ENCODE measurements at places on chromosomes 3 and 15.

- DNase-seq = no peak
These were observed 377.7 kb downstream of the IL20RB start for GRCh38 chr3:137335478-137335877.

- no peak for DNase-seq
These were observed 25.0 kb downstream of the CGGBP1 start for GRCh38 chr3:88033808-88034207.

DNA sequence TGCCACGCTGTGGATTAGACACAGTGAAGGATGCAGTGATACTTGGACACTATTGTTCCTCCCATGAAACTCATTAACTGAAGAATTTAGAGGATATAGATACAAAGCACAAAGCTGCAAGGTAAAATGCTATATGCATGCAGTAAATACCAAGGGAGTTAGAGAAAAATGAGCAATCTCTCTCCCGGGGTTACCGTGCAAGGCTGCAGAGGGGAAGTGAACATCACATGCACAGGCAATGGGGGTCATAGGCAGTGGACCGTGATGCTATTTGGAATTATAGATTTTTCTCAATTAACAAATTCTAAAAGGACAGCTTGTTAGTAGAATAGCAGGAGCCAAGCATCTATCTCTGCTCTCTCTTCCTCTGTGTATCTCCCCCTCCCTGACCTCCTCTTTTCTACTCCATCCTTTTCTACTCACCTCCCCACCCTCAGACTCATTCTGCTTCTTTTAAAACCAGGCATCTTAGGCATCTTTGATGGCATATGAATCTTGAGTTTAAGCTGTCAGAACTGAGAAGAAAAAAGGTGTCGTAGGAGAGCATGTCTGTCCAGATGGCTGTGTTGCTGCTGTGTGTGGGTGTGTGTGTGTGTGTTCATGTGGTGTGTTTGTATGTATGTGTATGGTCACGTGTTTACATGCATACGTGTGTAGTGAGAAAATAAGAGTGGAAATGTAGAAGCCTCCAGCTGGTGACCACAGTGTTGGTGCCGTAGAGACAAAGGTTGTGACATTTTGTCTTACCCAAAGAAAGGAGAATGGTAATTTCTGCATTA is 339.0 kb downstream of the EPHB1 start:
- no peak for DNase-seq

GRCh38 chr15:39499681-39500080 is 81.2 kb upstream of the THBS1 start:
- DNase-seq = no peak

DNA sequence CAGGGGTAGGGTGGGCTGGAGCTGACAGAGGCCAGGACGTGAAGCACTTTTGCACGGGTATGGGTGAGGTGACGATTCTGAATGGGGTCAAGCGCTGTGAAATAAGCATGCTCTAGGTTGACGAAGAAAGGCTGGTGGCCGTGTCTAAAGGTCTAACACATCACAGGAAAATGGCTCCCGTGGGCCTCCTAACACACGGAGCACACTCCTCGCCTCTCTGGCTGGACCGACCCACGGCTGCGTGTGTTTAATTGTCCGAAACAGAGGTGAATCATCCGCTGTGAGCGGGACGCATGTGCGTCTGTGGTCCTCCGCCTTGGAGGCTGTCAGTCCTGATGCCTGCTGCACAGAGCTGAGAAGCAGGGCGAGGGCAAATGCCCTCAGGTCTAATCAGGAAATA is 130.6 kb downstream of the NSMCE3 start:
- DNase-seq = no peak

GRCh38 chr3:10492364-10493201 is 12.8 kb downstream of the ATP2B2 start:
- no peak for DNase-seq

DNA sequence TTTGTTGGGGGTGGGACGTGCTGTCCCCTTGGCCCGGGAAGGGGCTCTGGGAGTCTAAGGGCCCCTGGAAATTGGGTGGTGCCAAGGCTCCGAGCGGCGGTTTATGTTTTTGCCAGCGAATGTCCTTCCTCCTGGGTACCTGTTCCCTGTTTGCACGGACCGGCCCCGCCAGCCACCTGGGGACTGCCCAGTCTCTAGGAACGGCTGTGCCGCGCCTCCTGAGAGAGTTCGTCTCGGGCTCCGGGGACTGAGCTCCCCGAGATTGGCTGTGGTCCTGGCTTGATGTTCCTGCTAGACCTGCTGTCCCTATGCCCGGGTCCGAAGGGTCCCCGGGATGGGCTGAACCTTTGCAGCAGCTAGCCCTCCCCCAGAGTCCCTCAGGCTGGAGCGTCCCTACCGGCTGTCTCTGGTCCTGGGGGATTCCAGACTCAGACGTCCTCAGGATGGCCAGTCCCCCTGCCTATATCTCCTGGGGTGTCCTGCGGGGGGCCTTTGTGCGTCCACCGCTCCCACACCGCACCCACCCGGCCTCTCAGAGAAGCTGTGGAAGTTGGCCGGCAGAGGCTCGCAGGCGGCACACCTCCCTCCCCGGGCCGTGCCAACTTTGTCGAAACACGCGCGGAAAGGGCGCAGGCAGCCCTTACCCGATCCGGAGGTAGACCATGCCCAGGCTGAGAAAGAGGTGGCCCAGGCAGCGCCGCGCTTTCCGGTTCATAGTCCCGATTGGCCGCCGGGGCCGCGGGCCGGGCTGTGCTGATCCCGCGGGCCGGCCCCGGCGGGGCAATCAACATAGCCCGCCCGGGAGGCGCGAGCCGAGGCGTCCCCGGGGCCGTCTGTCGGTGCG is 547 bp downstream of the WNT7A start:
- DNase-seq = peak; percentile 21

DNA sequence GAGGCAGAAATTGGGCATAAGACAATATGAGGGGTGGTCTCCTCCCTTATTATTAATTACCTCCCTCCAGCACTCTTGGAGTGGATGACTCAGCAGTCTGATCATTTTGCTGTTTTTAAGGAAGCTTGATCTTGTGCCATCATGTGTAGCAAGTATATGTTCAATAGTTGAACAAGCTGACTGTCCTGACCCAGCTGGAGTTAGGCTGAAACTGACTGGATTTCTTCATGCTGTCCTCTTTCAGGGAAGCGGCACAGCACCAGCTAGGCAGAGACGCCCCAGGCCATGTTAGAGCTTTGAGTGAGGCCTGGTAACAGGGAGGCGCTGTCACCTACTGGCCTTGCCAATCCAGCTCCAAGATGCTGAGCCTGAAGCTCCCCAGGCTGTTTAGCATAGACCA is 54.4 kb upstream of the KIF23 start:
- no peak for DNase-seq

DNA sequence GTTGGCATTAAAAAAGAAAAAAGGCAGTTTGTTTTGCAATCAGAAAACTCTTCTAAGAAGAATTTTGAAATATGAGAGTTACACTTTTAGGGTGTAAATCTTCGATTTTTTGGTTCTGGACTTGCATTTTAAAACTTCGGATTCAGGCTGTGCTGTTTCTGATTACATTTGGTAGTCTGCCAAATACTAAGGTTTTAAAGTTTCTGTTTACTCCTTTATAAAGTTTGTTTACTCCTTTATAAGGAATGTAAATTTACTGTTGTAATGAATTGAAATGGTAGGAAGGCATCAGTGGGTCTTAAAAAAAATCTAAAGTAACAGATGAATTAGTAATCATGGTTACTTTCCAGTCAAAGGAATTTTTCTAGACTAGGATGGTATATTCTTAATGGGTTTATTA is 14.1 kb downstream of the FXR1 start:
- no peak for DNase-seq

DNA sequence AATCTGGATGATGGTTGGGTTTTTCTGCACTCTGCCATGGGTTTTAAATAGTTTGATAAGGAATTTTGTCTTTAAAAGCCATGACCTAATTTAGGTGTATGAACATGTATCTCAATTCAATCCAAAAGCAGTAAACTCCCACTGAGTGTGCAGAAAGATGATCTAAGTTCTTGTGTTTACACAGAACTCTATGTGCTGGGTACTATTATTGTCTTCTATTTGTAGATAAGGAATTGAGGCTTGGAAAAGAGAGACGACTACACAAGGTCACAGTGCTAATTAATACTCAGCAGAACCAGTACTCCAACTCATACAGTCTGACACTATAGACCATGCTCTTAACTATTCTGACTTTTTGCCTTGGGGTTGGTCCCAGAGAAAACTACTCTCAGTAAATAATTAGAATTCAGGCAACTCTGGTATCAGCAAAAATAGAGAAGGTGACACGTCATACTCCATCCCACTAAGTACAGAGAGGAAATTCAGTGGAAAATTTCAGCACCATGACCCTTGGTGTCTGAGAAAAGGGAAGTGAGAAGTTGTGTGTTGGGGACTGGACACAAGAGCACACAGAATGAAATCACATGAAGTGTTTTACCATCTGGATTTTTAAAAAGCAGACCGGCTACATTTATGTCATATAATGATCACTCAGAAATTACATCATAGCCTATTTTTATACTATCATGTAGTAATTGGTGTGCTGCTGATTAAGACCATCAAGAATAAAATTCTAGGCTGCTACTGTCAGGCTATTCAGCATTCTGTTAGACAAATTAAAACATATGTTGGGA is 18.3 kb upstream of the MYH15 start:
- DNase-seq = no peak

DNA sequence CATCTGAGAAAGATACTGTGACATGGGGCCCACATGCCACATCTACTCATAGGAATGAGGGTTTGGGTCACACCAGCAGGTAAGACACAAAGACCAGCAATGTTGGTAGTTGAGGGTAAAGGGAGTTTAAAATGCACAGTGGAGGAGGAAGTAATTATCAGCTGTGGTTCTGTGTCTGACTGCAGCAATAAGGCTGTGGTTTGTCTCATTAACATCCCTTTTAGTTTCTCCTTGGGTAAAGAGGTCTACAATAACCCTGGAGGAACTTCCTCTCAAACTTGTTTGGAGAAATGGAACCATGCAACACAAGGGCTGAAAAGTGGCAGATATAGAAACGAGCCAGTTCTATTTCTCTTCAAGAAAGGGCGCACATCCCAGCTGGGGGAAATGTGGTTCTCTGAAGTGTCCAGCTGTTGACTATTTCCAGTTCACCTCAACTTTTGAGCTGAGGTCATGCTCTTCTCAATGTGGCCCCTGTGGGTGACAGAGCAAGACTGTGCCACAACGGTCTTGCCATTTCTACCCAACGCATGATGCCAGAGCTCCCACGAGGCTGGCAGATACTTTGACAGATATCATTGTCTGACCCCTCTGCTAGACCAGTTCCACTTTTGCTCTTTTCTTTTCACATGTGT is 234.3 kb downstream of the SQOR start:
- no peak for DNase-seq

GRCh38 chr15:64618540-64618939 is 156.8 kb downstream of the RBPMS2 start:
- no peak for DNase-seq

DNA sequence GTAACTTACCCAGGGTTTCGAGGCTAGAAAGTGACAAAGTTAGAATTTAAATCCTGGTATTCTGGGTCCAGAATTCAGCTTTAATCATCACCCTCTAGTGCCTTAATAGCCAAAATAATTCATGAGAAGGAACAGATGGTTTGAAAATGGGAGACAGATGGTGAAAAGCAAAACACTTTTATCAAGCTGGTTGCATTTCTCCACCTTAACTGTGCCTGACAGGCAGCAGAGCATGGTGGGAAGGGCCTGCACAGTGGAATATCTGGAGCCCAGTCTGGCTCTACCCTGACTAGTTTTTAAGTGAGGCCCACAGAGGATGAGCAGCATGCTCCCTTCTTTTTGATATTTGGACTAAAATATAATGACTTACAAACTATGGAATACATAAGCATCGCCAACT is 35.6 kb upstream of the RASGRP1 start:
- DNase-seq = no peak

DNA sequence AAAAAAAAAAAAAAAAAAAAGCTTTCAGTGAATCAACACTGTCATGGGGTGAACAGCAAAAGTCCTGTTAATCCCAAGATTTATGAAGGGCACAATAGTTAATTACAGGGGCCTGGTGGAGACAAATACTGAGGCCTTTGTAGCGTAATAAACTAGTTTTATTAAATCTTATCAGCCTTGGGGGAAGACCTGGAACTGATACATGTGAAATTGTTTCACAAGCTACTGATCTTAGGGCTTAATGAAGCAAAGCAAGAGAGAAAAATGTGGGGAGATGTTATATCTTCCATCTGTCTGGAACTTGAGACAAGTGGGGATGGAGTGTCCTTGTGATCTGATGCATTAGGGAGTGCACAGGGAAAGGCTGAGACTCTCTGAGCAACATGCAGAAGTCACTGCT is 47.9 kb upstream of the OSBPL11 start:
- no peak for DNase-seq

GRCh38 chr3:168024537-168024941 is 71.2 kb downstream of the GOLIM4 start:
- DNase-seq = no peak

DNA sequence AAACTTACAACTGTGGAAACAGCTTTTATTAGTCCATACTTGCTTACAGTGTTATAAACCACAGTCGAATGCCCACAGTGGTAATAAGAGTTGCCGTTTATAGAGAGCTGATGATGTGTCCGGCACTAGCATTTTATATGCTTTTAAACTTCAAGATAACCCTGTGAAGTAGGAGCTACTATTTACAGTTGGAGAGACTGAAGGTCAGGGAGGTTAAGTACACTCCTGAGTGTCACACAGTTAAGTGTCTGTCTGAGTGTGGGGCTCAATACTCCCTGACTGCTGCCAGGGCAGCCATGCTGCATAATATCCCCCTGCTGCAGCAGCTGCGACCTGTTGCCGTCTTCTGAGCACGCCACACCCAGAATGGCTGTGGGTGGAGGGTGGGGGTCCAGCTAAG is 89.9 kb upstream of the TNFAIP8L3 start:
- DNase-seq = no peak

DNA sequence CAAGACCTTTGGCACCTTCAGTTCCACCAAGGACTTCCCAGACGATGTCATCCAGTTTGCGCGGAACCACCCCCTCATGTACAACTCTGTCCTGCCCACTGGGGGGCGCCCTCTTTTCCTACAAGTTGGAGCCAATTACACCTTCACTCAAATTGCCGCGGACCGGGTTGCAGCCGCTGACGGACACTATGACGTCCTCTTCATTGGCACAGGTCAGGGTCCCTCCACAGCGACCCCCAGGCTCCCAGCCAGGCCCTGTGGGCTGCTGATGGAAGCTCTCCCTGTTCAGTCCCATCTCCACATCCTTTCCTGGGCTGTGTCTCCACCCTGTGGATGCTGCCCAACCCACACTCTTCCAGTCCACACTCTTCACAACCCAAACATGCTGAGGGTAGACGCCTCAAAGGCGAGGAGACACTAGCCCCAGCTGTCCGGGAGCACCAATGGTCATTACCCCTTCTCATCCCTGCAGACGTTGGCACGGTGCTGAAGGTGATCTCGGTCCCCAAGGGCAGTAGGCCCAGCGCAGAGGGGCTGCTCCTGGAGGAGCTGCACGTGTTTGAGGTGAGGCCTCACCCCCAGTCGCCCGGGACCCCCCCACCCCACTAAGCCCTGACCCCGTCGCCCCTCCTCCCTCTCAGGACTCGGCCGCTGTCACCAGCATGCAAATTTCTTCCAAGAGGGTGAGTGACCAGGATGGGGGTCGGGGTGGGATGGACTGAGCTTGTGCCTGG is 4.3 kb upstream of the LSMEM2 start:
- no peak for DNase-seq

- no peak for DNase-seq
These were observed 20.2 kb upstream of the TSPAN3 start for GRCh38 chr15:77091097-77091496.
